ENCODE measurements at places on chromosomes 12 and 14. TPM values are rescaled to one million over a fixed set of nuclear protein-coding genes. Genes with fewer than 3 reads are reported as not detected.

DNA sequence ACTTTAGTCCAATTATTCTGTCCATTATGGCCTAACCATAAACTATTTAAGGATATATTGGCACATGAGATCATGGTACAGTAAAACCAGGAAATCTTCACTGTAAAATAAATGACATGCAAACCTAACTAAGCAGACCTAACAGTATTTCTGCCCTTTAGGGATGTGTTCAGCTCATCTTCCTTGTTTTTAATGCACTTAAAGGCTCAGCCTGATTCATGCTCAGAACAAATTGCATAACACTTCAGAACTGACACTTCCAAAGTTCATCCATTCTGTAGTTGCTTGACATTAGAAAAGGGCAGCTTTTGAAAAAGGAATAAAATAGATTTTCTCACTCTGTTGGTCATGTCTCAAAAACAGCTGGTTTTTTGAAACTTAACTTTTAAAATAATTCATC, 708.5 kb downstream of the C12orf50 start:
- no peak for DNase-seq

DNA sequence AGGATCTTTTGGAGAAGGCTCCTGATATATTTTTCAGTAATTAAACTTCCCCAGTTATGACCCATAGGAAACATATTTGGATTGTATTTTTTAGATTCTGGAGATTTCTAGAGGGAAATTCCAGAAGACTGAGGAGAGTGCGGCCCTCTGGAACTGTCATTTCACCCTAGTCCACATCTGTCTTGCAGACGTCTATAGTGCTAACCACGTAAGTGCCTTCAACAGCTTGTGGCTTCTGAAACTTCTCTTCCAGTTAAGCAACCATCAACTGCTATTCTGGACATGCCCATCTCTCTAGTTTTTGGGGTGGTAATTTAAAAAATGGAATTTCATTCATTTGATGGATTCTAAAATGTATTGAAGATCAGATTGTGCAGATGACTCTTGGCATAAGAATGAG, 1098.8 kb downstream of the TMEM121 start:
- DNase-seq, result no peak

DNA sequence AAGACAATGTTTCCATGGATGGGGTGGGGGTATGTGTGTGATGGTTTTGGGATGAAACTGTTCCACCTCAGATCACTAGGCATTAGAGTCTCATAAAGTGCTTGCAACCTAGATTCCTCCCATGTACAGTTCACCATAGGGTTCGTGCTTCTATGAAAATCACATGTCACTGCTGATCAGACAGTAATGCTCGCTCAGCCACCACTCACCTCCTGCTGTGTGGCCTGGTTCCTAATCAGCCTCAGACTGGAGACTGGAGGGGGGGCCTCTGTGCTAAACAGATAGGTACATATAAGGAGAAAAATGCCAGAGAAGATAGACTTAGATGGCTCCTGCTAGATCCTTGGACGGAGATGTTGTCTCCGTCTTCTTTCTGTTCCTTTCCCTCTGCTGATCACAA, 1296.9 kb upstream of the SEL1L start:
- no peak for DNase-seq

- no peak for DNase-seq
Measured at GRCh38 chr12:65965358-65965757, 141.1 kb downstream of the HMGA2 start.

- DNase-seq, result no peak
Measured at GRCh38 chr12:71214511-71215285, 56.9 kb upstream of the TSPAN8 start.

- peak; percentile 72 for DNase-seq
Measured at GRCh38 chr14:55107766-55108554, 21.1 kb upstream of the LGALS3 start.

The RD3L gene
- not detected for total RNA-seq

Data from glomerular endothelial cell (primary cell).